Right renal pelvis (tissue), 4 donors: ENCODE measurements at places on chromosomes 5 and 9.

DNA sequence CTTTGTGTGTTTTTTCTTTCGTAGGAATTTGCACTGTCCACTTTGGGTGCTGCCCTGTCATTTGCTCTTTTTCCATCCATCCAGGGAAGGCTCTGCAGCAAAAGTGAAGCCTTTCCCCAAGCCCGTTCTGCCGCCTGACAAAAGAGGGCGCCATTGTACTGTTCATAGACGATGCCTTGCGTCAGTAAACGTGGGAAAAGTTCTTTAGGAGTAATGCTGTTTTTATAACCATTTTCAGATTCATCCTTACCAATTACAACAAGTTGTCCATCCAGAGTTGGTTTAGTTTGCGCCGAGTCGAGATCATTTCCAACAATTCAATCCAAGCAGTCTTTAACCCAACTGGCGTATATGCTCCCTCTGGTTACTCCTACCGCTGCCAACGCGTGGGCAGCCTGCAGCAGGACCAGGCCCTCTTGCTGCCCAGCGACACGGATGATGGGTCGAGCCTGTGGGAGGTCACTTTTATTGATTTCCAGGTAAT is 34.3 kb upstream of the RPS23 start:
- DNase-seq, result peak; percentile 67

GRCh38 chr5:54595721-54596120 is 78.2 kb downstream of the SNX18 start:
- DNase-seq, result no peak

- no peak for DNase-seq
These were observed 310.6 kb downstream of the DIRAS2 start for GRCh38 chr9:90331826-90332575.

DNA sequence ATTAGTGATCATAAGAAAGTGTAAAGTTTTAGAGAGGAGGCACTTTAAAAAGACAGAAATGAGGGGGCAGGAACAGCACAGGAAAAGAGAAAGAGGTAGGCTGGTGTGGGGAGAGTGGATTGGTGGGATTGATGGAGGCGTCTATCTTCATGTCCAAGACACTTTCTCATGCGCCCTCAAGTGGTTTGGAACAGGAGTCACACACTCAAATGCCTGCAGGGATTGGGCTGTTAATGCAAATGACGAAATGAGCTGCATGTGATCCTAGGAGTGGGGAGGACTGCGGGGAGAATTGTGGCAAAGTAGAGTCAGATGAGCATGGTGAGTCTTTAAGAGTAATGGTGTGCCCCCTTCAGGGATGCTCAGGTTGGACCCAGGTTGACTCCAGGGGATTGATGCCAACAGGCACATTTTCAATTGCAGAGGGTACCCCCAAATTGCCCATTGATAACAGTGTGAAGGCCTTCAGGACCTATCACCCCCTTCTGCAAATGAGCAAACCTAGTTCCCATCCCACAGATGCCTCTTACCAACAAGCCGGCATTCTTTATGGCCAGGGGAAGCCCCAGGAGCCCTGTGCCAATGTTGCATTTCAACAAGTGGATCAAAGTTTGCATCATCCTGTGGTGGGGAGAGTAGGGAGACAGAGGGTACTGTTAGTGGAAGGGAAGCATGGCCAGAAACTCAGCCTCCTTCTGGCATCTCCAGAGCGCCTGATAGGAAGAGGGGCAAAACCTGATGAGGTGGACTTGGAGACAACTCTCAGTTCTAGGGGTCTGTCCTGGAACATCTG is 5.3 kb downstream of the SLC36A3 start:
- no peak for DNase-seq

GRCh38 chr5:180525399-180525798 is 31.2 kb downstream of the CNOT6 start:
- no peak for DNase-seq

DNA sequence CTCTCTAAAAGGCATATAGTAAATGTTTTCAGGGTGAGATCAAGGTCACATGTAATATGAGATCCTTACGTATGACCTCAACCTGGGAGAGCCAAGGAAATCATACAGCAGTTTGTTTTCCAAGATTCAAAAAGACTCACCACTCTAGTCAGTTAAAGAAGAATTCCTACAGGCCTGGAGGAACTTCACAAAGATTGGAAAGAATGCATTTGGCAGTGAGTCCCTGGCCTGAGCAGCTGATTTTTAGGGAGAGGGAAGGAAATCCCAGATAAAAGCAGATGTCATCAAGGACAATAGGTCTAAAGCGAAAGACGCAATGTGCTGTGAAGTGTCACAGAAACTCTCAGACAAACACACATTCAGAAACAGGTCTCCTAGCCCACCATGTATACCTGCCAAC is 424.0 kb upstream of the ZNF462 start:
- no peak for DNase-seq

DNA sequence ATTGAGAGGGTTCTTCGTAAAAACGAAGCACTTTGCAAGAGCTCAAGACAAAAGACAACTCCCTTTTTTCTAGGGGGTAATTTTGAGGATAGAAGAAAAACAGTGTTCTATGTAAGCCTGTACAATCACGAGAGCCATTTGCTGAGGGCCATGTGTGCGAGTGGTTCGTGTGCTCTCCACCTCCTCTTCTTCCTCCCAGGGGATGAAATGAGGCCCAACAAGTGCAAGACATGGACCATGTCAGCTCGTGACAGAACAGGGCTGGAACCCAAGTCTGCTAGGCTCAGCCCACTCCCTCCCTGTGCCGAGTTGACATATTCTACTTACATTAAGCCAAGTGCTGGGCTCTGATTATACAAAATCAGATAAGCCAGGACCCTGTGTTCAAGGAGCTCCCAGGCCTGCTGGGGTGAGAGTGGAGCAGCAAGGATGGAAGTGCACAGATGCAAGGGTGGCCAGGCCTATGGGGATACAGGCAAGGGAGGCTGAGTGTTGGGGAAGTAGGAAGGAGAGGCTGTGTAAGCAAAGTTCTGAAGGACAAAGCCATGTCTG is 97.9 kb upstream of the MSX2 start:
- no peak for DNase-seq

DNA sequence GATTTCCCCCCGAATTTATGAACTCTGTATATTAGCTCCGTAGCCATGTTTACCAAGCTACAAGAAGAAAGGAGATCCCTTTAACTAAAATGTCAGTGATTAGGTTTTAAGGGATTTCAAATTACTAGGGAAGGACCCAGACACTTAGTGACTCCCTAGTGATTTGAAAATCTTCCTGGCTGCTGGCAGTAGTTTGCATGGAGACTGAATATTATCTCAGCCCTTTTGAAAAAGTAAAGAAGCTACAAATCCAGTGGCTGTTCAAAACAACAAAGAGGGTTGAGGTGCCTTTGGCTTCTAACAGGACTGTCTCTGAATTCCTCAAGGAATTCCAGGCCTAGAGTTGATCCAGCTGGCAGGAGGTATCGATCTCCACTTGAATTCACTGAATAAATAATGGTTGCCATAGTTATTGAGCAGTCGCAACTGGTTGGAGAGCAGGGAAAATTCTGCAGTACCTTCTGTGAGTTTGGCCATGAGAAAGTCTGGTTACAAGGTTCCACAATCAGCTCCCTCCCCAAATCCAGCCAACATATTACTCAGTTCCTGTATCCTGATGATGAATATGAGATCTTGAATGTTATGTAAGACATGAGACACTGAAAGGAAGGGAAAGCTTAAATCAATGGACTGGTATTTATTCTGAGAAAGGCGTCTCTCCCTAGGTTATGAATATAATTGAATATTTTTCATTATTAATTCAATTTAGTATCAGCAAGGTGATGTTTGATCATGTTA is 37.7 kb downstream of the NR4A3 start:
- DNase-seq, result no peak

GRCh38 chr5:116062352-116062751 is 22.5 kb upstream of the COMMD10 start:
- no peak for DNase-seq

DNA sequence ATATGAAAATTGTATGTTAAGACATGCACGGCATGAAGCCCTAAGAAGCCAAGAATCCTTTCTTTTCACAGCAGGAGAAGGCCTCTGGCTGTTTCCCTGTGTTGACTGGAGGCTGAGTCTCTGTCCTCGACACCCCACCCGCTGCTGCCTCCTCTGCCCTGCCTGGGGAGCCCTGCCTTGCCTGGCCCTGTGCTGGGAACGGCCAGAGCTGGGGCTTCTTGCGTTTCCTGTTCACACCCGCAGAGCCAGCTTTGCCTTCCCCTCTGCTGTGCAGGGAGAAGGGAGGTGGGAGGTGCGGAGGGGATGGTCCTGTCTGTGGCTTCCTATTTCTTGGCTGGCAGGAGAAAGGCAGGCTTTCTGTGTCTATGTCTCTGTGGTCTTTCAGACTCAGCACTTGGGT is 6.9 kb upstream of the GMCL2 start:
- DNase-seq, result no peak

- no peak for DNase-seq
These were observed 7.1 kb downstream of the SLC1A1 start for GRCh38 chr9:4497395-4497794.

DNA sequence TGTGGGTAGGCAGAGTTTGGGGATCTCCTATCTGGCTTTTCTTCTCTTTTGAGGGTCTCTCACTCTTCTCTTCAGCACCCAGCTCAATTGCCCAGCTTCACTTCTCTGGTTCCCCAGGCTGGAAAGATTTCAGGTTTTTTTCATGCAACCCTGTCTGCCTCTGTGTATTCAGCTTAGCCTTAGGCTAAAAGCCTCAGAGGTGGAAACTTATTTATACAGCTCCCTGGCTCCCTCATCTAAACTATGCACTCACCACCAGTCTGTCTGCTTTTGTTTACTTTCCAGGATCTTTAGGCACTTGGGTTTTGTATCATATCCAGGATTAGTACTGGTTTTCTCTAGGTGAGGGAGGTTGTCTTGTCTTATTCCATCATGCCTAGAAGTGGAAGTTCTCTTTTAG is 540.2 kb upstream of the TRPC7 start:
- DNase-seq, result no peak

DNA sequence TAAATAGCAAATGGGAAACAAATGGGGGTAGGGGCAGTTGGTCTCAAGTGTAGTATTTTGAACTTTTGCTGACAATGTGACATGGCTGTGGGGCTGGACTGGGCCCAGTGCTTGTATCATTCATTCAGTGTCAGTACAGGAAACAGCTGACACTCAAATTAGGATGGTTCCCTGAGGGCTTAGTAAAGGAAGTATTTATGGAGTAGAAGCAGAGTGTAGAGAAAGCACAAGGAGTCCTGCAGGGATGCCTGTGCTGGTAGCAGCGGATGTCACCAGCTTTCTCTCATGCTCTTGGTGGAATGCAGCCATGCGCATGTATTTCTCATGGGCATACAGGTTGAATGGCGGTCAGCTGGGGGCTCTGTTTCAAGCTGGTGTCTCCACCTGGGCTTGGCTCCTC is 72.9 kb upstream of the SLC44A1 start:
- DNase-seq, result no peak

DNA sequence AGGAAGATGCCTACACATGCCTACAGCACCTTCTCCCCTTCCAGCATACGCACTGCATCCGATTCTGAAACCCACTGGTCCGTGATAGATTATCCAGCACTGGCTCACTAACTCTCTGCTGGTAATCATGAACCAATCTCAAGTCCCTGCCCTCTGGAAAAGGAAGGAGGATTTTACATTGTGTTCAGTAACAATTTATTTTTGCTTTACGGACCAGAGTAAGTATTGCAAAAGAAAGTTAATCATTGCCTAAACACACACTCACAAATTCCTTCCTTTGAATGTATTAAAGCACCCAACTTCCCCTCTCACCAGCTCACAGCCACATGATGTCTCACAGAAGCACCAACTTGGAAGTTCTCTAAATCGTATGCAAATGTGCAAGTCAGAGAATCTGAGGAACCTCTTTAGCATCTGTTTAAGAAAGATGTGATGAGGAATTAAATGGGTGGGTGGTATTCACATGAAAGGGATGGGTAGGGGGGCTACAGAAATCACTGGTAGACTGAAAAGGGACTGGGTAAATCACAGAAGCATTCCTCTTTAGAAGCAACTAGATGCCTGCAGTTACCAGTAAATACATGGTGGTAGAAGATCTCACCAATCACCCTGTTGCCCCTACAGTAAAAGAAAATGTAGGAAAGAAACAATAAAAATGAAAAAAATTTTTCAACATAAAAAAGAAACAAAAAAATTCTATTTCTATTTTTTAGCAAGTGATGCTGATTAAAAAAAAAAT is 8.4 kb downstream of the GNAQ start:
- DNase-seq, result no peak

- DNase-seq, result no peak
These were observed 69.3 kb downstream of the PAX5 start for GRCh38 chr9:36964791-36965190.

GRCh38 chr5:71937921-71938698 is 169.2 kb upstream of the MAP1B start:
- no peak for DNase-seq

- DNase-seq, result no peak
These were observed 84.7 kb downstream of the YTHDC2 start for GRCh38 chr5:113598150-113598549.

GRCh38 chr5:15256485-15256884 is 243.5 kb upstream of the FBXL7 start:
- no peak for DNase-seq

- no peak for DNase-seq
These were observed 7.7 kb upstream of the EGFL7 start for GRCh38 chr9:136654820-136655535.

GRCh38 chr5:17000291-17000939 is 64.3 kb upstream of the MYO10 start:
- no peak for DNase-seq

GRCh38 chr5:82591021-82591515 is 312.9 kb upstream of the RPS23 start:
- DNase-seq, result no peak

DNA sequence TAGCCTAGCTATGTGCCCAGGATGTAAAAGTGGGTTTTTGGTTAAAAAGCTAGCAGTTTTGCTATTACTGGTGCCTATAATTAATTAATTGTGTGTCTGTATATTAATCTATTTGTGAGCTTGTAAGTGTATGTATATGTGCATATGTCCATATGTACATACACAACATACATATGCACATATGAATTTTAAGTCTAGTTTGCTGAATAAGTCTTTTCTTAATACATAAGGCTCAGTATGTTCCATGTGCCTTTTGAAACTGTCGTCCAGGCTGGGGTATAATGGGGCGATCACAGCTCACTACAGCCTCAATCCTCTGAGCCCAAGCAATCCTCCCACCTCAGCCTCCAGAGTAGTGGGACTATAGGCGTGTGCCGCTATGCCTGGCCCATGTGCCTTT is 10.1 kb downstream of the SH3GL2 start:
- no peak for DNase-seq

DNA sequence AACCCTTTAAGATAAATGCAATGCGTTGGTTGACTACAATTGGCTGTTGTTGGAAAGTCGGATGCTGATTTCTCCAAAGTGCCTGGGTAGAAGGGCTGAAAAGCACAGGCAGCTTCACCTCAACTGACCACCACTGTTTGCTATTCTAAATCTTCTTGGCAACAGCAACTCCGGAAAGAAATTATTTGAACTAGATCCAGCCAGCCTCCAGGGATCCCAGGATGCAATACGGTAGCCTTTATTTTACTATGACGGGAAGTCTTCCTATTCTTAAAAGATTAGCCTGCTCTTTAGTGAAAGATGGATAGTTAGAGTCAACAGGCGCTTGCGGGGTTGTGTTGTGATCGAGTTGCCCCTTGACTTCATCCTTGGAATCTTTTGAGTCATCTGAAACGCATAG is 78.6 kb upstream of the KLF9 start:
- DNase-seq, result no peak
